Inflammatory macrophage treated with lipopolysaccharide for 4 hours (primary cell): ENCODE measurements at places on chromosomes 1 and 21.

DNA sequence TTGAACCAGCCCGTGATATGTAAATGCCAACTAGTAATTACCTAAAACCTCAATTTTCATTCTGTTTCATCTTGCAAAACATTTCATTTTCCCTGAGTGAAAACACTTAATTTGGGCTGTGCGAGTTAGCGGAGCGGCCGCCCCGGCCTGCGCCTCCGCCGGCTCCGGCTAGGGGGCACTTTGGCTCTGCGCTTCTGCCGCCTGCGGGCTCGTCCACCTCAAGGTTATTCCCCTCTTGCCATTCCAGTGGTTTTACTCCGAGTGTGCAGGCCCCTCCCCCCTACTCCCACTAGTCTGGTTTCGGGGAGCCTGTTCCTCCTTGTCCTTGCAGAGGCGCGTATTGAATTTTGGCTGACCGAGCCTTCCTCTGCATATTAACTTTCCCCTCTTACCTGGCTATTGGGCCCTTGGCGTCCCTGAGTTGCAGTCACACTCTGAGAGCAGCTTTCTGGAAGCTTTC, 55.6 kb downstream of the PEX14 start:
- peak; percentile 61 for DNase-seq

DNA sequence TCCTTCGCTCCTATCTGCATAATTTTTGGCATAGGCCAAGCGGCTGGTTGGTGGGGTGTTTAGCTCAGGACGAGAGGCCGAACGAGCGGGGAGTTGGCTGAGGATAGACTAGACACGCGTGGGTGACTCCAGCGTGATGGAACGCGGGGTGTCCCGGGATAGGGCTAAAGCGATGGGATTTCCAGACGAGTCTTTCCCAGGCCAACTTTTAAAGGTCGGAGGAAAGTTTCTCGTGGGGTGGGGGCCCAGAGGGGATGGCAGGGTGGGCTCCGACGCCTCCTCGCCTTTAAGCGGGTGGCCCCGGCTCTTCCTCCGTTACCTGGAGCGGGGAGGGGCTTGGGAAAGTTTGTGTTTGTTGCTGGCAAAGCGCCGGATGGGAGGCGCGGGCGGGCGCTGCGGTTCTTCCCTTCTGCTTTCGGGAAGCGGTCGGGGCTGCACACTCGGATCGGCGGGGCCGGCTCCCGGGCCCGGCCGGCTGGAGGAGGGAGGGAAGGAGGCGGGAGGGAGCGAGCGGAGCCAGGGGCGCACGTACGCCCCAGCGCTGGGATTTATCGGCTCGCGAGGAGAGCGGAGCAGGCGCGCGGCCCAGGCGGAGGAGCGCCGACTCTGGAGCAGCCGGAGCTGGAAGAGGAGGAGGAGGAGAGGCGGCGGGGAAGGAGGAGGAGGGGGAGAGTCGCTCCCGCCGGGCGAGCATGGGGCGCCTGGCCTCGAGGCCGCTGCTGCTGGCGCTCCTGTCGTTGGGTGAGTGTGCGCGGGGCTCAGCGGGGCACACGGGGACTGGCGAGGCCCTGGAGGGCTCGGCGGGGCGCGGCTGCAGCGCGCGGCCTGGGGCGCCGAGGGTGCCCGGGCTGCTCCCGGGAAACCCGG, at the start of gene PTGFRN:
PTGFRN (plus strand) TSS at position 405 of the 867 bp plus-strand sequence; CDS start at position 693, 288 bp downstream.
- peak; percentile 47 for DNase-seq

DNA sequence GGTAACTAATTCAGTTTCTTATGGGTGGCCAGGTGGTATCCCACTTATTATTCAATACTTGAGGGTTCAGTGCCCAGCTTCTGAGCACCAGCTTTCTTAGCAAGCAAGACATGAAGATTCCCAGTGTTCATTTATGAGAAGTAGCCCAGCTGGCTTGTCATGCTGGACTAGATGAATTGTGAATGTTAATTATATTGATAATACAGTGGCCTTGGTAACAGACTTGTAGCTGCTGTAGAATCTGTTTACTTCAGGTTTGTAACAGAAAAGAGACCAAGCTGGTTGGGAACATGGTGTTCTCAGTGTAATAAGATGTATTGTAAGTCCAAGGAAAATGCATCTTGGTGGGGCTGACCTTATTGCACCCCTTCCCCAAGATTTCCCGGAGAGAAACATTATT, 10.1 kb downstream of the AHCYL1 start:
- DNase-seq, result no peak

- DNase-seq, result no peak
These were observed 6.9 kb downstream of the PLA2G2D start for GRCh38 chr1:20112279-20113000.
